HFF-Myc (cell line): ENCODE measurements at places on chromosomes 2 and 18.

DNA sequence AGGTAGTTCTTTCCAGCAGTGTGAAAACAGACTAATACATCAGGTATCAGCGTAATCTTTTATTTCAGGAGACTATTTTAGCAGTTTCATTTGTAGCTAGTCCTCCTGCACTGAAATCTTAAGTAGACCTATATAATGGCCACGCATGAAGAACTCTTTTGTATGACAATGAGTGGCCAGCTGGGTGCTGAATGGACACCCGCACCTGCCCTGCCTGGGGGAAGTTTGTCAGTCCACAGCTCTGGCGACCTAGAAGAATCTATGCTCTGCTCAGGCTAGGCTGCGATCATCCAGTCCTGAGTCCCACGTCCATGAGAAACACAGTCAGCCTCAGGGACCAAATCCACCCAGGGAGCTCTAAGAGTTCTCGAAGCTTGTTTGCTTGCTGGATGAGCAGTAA lies 709.2 kb upstream of the ID2 start:
- DNase-seq: no peak

- DNase-seq: no peak
Observed at GRCh38 chr2:15654727-15655073, 63.0 kb downstream of the DDX1 start.

GRCh38 chr2:96403481-96403880 lies 67.9 kb downstream of the NCAPH start:
- no peak for DNase-seq

- peak; percentile 73 for DNase-seq
Observed at GRCh38 chr18:55097456-55098170, 138.4 kb upstream of the CCDC68 start.

- peak; percentile 97 for DNase-seq
Observed at GRCh38 chr2:238864207-238865014, 16.5 kb downstream of the TWIST2 start.

DNA sequence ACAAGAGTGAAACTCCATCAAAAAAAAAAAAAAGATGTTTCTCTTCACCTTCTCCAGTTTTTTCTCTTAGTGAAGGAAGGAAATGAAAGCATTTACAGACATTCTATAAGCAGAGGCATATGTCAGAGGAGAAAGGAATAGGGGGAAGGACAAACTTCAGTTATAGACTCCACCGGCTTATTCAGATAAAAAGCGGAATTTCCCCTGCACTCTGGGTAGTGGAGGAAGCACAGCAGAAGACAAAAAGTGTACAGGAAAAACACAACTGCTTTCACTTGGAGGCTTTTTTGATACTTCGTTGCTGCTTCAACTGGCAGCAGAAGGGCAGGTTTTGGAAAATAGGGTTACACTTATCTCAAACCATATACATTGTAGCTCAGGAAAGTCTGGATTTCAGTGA lies 3.2 kb upstream of the MGAT4A start:
- no peak for DNase-seq

DNA sequence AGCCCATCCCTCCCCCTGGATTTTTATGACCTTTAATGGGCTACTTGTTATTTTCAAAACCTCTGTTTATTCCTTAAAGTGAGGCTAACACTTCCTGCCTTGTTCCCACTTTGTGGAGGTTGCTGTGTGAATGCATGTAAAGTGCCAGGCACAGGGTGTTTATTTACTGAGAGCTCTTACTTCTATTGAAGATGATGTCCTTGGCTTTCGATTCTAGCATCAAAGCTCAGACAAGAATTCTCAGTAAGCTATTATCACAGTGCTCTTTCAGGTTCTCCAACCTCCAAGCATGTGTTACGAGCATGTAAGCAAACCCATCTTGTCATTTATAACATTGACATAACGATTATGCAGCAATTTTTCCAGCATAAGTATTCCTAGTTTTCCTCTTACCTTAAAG lies 44.2 kb downstream of the DPYSL5 start:
- DNase-seq: no peak

DNA sequence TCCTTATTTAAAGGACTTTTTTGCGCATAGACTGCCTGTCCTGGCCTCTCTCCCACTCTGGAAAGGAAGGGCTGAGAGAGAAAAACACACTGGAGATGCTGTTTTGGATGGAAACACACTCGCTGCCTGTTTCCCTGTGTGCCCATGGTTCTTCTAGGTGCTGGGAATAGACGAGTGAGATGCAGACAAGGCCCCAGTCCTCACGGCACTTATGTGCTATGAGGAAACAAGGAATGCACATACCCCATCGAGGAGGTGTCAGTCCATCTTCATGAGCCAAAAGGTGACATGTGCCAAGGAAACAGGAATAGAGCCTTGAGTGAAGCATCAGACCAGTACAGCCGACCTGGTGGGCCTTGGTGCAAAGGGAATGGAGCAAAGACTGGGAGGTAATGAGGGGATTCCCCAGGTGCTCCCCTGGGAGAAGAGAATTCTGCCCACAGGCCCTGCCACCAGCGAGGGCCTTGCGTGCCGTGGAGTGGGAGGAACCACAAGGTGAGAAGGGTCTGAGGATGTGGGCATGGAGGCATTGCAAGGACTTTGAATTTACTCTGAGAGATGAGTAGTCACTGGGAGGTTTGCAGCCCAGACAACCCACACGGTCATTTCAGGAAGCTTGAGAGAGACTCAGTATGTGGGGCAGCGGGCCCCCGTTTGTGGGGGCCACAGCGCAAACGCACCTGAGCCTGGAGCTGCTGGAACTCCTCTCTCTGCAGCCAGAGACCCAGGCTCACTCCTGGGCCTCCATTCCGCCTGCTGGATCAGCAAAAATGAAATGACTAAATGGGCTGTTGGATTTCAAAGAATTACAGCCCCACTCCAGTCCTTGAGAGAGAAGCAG lies 197.5 kb upstream of the COPS8 start:
- DNase-seq: no peak

DNA sequence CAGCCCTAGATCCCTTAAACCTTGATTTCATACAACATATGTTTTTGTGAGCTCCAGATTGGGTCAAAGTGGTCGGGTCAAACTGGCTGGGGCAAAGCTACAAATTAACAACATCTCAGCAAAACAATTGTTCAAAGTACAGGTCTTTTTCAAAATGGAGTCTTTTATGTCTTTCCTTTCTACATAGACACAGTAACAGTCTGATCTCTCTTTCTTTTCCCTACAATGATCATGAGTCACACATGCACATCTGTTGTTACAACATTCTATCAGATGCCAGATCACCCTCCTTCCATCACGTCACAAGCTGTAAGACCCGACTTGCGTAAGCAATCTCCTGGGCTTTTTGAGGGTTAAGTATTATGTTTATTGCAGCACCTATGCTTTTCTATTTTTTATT lies 55.1 kb downstream of the RHOB start:
- peak; percentile 85 for DNase-seq

DNA sequence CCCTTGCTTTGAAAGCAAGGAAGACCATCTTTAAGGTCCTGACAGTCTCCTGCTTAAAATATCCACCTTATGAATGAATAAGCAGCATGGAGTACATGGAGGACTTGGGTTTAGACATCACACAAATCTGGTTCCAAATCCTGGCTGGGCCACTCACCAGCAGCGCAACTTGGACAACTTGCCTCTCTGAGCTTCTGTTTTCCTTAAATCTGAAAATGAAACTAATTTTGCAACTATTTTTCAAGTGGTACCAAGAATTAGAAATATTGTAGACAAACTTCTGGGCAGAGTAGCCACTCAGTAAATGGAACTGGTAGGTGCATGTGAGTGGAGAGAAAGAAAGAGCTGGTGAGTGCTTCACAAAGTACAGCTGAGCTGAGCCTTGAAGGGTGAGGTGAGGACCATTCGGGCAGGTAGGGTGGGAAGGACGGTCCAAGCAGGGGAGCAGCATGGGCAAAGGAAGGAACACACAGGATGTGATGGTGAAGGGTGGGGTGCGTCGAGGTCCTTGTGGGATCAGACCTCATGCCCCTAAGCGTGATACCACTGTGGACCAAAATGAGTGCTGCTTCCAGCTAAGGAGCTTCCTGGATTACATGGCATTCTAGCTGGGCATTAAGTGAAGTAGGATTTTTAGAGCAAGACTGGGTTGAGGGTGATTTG lies 14.4 kb upstream of the TET3 start:
- DNase-seq: no peak

GRCh38 chr2:172129404-172129803 lies 26.7 kb upstream of the DLX2 start:
- DNase-seq: no peak

GRCh38 chr2:236211296-236211695 lies 43.1 kb upstream of the GBX2 start:
- DNase-seq: no peak

GRCh38 chr18:49788327-49788898 lies 24.9 kb downstream of the ACAA2 start:
- DNase-seq: no peak

GRCh38 chr18:11548916-11549551 lies 60.4 kb upstream of the SLC35G4 start:
- DNase-seq: no peak

DNA sequence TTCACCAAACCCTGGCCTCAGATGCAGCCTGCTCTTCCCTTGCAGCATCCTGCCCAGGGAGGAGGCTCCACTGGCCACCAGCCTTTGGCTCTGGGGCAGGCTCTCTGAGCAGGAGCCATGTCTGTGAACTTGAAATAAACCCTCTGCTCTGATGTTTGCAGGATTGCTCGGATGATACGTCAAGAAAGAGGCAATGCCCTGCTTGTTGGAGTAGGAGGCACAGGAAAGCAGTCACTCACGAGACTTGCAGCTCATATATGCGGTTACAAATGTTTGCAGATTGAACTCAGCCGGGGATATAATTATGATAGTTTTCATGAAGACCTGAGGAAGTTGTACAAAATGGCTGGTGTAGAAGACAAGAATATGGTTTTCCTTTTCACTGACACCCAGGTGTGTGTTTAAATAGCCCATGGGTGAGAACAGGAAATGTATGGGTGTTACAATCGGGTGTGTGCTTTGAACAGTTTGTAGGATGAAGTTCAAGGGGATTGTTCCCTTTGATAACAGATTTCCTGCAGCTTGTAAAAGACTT lies 177.9 kb downstream of the DNAH6 start:
- no peak for DNase-seq

DNA sequence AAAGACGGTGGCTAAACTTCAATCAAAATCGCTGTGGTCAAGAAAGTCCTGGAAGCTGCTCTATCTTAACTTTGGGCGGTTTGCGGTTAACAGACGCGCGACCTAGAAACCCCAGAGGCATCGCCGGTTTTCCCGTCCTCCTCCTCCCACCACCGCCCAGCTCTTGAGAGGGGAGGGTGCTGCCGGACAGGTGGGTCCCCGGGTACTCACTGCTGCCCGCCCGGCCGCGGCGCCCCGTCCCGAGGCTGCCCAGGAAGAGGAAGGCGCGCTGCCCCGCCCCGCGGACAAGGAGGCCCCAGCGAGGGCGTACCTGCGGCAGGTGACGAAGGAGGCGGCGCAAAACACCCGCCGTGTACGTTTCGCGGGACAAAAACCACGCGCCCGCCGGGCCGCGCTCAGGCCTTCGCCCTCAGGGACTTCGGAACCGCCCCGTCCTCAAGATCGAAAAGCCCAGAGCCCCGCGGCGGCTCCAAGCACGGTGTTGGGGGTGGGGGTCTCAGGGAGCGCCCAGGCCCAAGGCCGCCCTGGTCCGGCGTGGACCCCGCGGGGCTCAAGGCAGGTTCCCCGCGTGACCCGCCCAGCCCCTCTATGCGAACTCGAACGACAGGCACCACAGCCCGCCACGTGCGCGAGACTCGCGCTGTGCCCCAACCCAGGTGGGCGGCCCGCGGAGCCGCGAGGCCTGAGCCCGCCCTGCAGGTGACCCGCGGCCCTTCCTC lies at the start of gene SH3YL1:
TSS of gene SH3YL1 (minus strand) at position 259 of the 719 bp plus-strand sequence. CDS start at position 211, 48 bp downstream.
- DNase-seq: no peak

DNA sequence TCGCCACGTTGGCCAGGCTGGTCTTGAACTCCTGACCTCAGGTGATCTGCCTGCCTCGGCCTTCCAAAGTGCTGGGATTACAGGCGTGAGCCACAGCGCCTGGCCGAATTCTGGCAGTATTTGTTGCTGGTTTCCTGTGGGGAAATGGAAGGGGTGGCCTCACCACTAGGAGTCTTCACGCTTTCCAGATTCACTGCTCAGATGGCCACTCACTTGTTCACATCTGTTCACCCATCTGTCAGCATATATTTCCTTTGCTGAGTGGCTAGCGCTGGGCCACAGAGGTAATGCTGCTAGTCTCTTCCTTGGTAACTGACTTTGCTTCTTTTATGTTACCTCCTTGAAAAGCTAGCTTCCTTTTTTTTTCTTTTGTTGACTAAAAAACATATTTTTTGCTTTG lies 27.2 kb downstream of the TMEM177 start:
- DNase-seq: no peak

DNA sequence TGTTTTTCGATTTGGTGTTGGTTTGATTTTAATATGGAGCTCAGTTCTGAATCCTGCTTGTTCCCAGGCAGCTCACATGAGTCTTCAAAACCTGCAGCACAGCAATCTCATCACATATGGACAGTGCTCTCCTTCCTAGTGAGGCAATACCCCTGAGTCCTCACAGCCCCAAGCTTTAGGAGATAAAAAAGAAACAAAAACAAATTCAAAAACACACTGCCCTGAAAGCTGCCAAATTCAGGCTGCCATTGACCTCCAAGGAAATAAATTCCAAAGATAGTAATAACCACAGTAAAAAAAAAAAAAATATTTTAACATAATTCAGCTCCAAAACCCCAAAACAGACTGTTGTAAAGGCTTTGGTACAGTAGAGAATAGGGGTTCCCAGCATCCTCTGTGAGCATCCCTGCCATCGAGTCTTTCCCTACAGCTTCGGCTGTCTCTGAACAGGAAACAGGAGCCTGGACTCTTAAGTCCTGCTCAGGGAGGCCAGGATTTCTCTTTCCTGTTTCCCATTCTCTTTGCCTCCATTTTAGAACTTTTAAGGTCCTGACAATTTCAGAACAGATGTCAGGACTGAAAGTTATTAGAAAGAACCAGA lies 14.7 kb upstream of the SP3 start:
- DNase-seq: no peak

DNA sequence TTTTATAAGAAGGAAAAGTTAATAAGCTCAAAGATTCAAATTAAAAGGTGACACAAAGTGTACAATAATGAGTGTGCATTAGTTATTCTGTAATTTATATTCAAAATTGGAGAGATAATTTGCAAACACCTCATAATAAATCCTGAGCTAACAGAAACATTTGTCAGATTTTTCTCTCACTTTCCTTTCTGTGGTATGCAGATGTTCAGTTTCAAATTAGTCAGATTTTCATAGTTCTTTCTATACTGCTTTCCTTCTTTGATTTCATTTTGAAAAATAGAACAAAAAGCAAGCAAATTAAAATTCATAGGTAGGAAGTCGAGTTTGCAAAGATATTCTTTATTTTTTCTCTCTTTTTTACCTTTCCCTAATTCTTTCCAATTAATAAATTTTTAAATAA lies 1420.1 kb upstream of the NXPH2 start:
- DNase-seq: no peak

DNA sequence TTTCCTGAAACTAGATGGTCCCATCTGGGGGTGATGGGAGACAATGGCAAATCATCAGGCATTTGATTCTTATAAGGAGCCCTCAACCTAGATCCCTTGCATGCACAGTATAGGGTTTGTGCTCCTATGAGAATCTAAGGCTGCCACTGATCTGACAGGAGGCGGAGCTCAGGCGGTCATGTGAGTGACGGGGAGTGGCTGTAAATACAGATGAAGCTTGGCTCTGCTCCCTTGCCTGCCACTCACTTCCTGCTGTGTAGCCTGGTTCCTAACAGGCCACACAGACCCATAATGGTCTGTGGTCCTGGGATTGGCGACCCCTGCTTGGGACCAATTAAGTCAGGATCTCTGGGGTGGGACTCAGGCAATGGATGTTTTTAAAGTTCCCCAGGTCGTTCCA lies 293.4 kb downstream of the ZNF521 start:
- no peak for DNase-seq
